ENCODE measurements at places on chromosomes 1 and 21.

GRCh38 chr1:52590266-52590665 lies 11.9 kb upstream of the GPX7 start:
- no peak for DNase-seq

GRCh38 chr21:35775778-35776544 lies 284.4 kb downstream of the SETD4 start:
- no peak for DNase-seq

GRCh38 chr21:31580866-31581276 lies 78.6 kb upstream of the SOD1 start:
- DNase-seq, result peak; percentile 57

DNA sequence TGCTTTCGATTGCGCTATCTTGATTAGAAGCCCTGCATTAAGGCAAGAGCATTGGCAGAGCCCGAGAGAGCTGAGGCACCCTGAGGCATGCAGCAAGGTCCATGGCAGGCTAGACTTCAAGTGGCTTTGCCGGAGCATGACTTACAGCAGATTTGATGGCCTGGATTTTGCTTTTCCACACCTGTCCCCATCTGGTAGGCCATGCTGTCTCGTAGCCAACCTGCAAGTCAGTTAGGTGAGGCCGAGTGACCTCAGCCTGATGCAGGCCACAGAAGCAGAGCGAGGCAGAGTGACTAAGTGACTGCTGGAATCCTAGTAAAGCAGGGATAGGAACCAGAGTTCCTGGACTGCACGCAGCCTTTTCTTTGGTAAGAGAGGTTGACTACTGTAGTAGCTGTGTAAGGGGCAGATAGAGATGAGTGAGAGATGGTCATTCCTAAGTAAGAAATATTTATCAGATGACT lies 148.9 kb downstream of the PBX1 start:
- DNase-seq, result no peak

DNA sequence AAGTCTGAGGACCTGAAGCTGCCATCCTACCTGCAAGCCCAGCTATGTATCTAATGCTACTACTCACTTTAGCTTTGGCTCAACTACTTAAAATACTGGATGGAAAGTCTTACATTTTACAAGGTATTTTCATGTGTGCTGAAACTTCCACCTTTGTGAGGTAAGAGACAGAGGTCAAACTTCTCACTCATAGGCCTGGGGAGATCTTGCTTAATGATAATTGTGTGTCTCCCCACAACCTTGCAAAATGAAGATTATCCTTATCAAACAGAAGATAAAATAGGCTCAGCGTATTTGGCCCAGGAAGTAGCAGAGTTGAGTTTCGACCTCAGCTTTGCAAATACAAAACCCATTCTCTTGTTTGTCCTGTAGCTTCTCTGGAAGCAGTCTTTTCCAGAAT lies 63.7 kb downstream of the CENPF start:
- DNase-seq, result no peak

DNA sequence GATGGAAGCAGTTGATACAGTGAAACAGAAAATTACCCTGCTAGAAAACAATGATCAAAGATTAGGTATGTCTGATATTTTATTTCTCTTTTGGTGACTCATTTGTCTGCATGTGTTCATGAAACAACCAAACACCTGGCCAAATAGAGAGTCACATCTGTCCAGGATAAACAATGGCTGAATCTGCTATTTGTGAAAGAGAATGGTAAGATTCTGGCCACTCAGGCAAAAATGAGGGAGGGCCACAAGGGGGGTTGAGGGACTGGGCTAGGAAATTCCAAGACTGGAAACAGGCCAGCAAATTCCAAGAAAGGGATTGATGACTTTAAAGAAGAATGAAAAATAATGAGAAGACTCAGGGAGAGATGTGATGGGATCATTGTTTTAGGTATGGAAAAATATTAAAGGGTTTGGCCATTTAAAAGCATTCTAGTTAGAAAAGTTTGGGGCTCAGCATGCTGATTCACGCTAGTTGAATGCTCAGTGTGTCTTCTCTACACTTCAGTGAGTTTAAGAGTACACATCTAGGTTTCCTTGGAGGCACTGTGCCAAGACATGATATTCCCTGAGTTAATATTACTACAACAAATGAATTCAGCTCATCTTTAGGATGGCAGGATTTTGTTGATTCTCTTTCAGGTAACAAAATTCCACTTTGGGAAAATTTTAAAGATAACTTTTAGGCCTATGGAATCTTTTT lies 44.9 kb downstream of the TRAF5 start:
- no peak for DNase-seq

GRCh38 chr21:20253261-20253660 lies 744.9 kb upstream of the NCAM2 start:
- DNase-seq, result no peak

DNA sequence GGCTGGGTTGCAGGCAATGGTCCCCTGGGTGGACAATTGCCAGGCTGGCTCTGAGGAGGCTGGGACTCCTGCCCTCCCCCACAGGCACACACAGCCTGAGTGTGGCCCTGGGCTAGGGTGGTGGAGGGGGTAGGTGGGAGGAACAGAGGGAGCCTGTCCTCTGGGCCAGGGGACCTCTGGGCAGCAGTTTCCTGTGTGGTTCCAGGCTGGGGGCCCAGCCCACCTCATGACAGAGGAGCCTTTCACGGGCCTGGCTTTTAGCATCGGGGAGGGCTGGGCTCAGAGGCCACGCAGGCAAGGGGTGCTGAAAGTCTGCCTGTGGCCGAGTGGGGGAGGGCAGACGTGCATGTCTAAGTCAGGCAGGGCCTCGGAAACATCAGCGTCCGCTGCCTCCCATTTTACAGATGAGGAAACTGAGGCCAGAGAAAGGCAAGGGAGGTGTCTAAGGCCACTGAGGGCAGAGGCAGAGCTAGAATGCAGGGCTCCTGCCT lies 7.0 kb downstream of the EXTL1 start:
- no peak for DNase-seq

DNA sequence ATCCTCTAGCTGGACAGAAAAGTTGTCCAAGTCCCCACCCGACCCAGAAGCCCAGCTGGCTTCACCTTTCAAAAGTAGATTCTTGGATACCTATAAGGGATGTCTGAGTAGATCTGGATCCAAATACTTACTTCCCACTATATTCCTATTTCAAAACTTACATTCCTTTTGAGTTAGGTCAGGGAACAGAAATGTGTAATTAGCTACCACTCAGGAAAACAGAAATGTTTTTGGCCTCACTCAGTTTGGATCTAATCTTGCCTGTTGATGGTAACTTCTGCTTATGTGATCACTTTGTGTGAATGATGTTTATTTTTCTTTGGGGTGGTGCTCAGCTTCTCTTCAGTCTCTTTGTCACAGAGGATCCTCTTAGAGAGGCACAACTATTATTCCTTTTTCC lies 814.4 kb upstream of the RGS18 start:
- no peak for DNase-seq

- DNase-seq, result no peak
Measured at GRCh38 chr1:88526456-88526855, 157.6 kb upstream of the PKN2 start.

DNA sequence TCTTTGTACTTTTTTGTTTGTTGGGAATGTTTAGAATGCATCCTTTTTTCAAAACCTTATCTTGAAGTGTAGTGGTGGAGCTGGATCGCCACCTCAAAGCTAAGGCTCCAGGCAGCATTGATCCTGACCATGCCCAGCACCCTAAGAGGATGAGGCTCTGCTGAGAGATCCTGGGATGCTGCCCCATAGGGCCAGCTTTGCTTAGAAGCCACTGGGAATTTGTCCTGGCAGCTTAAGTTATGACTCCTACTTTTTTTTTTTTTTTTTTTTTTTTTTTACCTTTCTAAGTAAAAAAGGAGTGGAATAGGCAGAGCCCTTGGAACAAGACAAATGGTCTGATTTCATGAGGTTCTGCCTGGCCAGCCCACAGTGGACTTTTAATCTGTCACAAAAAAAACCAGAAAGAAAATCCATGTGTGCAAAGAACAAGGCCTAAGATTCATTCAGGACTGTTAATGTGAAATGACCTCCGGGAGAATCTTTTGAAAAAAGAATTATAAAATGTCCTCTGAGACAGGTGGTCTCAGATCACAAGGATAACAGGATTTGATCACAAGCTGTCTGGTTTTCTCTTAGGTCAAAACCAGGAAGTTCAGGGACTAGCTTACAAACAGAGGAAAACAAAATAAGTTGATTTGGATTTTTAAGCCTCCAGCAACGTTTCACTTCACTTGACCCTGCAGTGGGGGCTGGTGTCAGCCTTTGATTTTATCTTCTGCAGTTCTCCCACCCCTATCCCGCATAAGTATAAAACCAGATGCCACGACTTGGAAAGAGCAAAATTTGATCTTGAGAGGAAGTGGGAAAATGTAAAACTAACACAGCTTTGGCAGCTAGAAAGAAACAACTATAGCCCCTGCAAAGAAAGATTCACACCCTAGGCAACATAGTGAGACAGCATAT lies 25.9 kb upstream of the RAP1A start:
- no peak for DNase-seq

- DNase-seq, result no peak
Measured at GRCh38 chr1:55526716-55527115, 311.6 kb upstream of the USP24 start.

DNA sequence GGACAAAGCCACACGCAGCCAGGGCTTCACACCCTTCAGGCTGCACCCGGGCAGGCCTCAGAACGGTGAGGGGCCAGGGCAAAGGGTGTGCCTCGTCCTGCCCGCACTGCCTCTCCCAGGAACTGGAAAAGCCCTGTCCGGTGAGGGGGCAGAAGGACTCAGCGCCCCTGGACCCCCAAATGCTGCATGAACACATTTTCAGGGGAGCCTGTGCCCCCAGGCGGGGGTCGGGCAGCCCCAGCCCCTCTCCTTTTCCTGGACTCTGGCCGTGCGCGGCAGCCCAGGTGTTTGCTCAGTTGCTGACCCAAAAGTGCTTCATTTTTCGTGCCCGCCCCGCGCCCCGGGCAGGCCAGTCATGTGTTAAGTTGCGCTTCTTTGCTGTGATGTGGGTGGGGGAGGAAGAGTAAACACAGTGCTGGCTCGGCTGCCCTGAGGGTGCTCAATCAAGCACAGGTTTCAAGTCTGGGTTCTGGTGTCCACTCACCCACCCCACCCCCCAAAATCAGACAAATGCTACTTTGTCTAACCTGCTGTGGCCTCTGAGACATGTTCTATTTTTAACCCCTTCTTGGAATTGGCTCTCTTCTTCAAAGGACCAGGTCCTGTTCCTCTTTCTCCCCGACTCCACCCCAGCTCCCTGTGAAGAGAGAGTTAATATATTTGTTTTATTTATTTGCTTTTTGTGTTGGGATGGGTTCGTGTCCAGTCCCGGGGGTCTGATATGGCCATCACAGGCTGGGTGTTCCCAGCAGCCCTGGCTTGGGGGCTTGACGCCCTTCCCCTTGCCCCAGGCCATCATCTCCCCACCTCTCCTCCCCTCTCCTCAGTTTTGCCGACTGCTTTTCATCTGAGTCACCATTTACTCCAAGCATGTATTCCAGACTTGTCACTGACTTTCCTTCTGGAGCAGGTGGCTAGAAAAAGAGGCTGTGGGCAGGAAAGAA lies 8.1 kb downstream of the PSRC1 start:
- DNase-seq, result no peak

DNA sequence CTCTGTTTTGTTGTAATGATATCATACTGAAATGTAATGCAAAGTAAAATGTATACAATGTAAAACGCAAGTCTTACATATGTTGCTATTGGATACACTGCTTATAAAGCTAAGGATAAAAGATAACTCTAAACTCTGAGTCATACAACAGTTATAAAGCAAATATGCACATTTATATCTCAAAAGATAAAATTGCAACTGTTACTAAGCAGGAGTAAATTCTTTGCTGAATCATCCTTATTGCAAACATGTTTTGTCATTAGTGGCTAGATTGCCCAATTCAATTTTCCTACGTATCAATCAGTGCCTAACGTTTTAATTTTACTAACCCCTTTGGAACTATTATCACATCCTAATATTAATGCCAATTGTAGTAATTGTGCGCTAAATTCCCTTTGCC lies 762.9 kb downstream of the LTN1 start:
- no peak for DNase-seq

GRCh38 chr21:21101911-21102310 lies 103.7 kb downstream of the NCAM2 start:
- DNase-seq, result no peak

DNA sequence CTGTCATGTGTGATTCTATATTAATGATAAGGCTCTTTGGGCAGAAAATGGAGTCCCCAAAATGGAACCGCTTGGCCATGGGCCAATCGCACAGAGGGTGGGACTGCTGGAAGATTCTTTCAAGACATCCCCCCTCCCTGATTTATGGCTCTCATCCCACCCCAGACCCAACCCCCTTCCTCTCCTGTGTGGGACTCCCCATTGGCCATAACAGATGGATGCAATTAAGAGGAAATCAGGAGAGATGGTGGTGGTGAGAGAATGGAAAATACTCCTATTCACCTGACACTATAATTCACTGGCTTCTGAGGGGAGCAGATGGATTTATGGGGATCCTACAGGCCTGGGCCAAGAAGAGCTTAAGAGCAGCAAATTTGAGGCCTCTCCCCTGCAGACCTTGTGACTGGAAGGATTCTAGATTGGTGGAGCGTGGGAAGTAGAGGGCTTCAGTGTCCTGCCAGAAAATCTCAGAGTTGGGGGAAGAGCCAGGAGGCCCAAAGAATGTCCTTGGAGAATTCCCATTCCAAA lies 1.7 kb downstream of the IGFN1 start:
- DNase-seq, result no peak
